Left renal cortex interstitium (tissue), 4 donors: ENCODE measurements at places on chromosomes 16 and 17. TPM values are rescaled to one million over a fixed set of nuclear protein-coding genes. Genes with fewer than 3 reads are reported as not detected.

DNA sequence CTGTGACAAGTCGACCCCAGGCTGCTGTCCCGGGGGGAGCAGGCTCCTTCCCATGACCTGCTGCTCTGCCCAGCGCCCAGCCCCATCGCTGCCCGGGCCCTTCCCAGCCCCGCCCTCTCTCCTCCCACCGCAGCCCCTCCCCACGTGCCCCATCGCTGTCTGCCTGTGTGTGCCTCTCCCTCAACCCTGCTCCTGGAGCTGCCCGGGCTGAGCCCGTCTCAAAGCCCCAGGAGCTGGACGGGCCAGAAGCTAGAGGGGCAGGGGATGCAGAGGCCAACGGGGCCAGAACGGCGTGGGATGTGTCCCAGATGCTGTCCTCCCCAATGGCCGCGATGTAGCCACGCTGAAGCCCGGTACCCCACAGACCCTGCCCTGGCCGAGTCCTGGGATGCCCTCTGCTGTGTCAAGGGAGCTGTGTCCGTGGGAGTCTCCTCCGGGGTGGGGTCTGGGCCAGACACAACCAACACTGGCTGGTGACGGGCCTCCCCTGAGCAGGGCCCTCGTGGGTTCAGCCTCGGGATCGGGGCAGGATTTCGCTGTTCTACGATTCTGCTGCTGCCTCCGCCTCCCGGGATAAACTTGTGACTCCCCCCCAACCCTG is 118.2 kb upstream of the ZNF750 start:
- DNase-seq = no peak

DNA sequence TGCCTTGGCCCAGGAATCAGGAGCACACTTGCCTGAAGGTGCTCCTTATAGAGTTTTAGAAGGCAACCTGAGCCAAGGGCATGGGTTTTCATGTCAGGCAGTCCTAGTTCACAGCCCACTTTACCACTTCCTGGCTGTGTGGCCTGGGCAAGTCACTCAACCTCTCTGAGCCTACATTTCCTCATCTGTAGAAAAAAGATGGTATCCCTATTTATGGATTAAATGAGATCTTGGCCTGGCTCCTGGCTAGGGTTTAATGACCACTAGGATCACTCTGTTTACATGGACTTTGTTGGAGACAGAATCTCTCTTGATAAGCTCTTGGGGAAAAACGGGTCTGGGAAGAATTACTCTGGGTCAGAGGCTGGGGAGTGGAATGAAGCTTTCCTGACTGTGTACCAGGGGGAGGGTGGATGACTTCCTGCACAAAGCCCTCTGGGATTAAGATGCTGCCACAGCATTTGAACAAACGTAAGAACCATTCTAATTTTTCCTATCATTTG is 2.3 kb downstream of the MT2A start:
- DNase-seq = no peak

DNA sequence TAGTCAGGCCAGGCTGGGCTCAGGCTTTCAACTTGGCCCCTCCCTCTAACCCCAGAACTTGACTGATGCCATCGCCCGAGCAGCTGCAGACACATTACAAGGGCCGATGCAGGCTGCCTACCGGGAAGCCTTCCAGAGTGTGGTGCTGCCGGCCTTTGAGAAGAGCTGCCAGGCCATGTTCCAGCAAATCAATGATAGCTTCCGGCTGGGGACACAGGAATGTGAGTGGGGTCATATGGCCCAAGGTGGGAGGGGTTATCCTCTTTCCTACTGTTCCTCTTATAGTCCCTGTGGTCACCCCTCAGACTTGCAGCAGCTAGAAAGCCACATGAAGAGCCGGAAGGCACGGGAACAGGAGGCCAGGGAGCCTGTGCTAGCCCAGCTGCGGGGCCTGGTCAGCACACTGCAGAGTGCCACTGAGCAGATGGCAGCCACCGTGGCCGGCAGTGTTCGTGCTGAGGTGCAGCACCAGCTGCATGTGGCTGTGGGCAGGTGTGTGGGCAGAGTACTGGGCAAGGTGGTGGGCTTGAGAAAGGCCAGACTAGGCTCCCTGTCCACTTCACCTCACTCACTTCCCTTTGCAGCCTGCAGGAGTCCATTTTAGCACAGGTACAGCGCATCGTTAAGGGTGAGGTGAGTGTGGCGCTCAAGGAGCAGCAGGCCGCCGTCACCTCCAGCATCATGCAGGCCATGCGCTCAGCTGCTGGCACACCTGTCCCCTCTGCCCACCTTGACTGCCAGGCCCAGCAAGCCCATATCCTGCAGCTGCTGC is 2.1 kb upstream of the NRN1L start:
- no peak for DNase-seq

DNA sequence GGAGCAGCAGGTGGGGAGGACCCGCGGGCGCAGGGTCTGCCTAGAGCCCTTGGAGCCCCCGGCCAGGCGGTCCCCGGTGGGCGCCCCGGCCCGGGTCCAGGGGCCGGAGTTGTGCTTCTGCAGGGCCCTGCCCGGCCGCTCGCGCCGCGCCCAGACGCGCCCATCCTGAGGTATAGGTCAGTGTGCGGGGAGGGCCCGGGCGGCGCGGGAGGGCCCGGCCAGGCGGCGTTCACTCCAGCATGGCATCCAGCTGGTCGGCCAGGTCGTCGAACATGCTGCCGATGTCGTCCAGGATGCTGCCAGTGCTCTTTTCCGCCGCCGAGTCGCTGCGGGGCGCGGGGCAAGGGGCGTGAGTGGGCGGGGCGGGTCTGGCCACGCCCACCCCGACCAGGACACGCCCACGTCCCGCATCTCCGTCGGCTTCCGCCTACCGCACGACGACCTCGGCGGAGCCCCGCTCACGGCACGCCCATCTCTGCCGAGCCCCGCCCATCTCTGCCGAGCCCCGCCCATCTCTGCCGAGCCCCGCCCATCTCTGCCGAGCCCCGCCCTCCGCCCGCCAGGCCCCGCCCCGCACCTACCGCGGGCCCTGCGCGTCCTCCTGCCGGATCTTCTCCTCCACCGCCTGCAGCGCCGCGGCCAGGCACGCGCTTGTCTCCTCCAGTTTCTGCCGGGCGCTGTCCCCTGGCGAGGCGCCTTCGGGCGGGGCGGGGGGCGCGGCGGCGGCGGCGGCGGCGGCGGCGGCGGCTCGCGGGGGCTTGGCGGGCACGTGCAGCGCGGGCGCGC is 17.9 kb downstream of the CASKIN1 start:
- DNase-seq = no peak

GRCh38 chr17:14149751-14150150 is 80.4 kb downstream of the COX10 start:
- no peak for DNase-seq

IRF8 gene
- polyA plus RNA-seq = 6.6 TPM

HOXB5 gene
- 23.9 TPM for polyA plus RNA-seq
